ENCODE measurements at places on chromosomes 16 and 17.

DNA sequence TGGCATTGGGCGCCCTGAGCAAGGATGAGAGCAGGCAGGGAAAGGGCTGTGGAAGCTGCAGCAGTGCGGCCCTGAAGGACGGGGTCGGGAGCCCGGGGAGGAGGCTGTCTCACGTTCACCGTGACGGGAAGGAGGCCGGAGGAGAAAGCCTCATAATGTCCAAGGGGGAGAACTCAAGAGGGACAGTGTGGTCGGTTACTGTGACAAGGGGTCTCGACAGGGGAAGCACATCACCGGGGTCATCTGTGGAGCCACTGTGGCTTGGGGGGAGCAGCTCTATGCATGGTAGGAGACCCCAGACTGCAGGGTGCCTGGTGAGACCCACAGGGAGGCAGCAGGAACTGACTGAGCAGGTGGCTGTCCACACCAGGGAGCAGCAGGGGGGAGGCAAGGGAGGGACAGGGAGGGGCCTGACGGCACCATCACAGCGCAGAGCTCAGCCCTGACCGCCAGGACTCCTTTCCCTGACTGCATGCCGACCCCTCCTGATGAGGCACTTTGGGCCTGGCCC, 154.6 kb upstream of the CHMP6 start:
- DNase-seq = no peak

- DNase-seq = no peak
These were observed 127.0 kb upstream of the CIBAR2 start for GRCh38 chr16:85239239-85239638.

- DNase-seq = peak; percentile 78
These were observed 14.1 kb downstream of the CYGB start for GRCh38 chr17:76523084-76524037.

DNA sequence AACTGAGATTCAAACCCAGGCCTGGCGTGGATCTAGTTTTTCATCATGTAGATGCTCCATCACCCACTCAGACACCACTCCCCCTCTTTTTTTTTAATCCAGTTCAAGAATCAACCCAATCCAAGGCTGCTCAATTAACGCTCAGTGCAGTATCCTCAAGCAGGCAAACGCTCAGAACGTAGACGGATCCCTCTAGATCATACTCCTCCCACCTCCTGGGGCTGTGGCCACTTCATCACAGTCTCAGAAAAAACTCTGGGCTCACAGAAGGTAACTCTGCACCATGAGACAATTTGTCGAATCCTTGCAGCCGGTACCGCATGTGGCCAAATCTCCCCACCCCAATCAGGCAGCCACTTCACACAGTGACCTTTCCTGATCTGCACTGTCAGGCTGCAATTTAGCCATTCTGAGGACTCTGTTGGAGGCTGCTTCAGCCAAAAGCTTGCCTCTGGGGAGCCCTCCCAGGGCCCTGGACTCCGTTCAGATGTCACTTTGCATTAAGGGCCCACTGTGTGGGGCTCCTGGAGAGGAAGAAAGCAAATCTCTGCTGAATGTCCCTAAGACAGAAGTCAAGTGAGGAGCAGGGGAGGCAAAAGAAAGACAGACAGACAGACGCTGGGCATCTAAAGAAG, 183.5 kb downstream of the XYLT1 start:
- DNase-seq = no peak

- DNase-seq = no peak
These were observed 3.4 kb downstream of the NOD2 start for GRCh38 chr16:50696575-50697420.

DNA sequence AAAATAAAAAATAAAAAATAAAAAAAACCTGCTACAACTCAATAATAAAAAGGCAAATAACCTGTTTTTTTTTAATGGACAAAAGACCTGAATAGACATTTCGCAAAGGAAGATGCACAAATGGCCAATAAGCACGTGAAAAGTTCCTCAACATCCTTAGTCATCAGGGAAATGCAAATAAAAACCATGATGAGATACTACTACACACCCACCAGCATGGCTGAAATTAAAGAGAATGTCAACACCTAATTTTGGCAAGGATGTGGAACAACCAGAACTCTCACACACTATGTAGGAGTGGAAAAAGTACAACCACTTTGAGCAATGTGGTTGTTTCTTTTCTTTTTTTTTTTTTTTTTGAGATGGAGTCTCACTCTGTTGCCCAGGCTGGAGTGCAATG, 24.6 kb downstream of the COG7 start:
- no peak for DNase-seq

- no peak for DNase-seq
These were observed 51.0 kb upstream of the TOX3 start for GRCh38 chr16:52597772-52598483.

DNA sequence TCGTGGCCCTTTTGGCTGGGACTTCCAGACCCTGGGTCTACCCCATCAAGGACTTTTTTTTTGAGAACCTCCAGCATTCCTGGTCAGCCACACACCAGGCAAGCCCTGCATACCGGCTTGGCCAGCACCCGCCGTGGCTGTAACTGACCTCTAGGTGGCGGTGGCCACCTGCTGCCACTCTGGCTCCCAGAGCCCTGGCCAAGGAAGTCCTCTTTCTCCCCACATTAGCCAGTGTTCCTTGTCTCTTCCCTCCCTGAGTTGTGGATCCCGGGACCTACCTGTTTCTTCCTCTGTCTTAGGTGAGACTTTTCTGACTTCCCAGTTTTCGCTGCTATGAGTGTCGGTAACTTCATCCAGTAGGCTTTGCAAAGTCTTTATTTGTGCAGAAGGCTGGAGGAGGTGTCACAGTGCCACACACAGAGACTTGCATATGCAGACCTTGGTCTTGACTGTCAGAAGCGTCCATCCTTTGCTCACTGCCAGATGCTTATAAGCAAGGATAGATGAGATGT, 348.3 kb downstream of the CPPED1 start:
- DNase-seq = peak; percentile 44

GRCh38 chr17:36861531-36861930, 75.7 kb upstream of the LHX1 start:
- no peak for DNase-seq

GRCh38 chr16:24624102-24624501, 84.7 kb downstream of the RBBP6 start:
- DNase-seq = no peak

DNA sequence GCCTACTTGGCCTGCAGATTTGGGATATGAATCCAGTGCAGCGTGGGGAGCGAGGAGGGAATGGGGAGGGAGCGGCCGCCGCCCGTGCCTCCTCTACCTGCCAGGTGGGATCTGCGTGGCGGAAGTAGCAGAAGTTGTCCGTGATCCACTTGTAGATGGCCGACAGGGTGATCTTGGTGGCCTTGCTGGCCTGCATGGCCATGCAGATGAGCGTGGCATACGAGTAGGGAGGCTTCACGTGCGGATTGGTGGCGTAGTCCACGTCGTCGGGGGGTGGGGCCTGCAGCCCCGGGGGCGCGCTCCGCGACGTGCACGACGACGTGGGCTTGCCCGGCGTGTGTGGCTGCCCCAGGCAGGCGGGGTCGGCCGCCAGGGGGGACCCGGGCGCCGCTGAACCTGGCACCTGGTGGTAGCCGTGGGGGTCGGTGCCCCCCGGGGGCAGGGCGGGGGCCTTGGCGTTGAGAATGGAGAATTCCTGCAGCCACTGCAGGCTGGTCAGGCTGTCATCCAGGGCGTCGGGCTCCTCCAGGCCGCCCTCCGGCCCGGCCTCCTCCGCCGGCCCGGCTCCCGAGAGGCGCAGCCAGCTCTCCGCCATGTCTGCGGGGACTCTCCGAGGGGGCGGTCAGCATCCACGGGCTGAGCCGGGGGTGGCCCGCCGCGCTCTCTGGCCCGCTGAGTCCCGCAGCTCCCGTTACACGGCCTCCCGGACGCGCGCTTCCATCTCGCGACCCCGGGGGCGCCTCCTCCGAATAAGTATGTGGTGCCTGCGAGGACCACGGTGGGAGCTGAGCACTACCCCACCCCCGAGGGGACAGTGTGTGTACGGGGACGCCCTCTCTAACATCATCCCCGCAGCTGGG, 1.0 kb downstream of the FOXJ1 start:
- peak; percentile 32 for DNase-seq

DNA sequence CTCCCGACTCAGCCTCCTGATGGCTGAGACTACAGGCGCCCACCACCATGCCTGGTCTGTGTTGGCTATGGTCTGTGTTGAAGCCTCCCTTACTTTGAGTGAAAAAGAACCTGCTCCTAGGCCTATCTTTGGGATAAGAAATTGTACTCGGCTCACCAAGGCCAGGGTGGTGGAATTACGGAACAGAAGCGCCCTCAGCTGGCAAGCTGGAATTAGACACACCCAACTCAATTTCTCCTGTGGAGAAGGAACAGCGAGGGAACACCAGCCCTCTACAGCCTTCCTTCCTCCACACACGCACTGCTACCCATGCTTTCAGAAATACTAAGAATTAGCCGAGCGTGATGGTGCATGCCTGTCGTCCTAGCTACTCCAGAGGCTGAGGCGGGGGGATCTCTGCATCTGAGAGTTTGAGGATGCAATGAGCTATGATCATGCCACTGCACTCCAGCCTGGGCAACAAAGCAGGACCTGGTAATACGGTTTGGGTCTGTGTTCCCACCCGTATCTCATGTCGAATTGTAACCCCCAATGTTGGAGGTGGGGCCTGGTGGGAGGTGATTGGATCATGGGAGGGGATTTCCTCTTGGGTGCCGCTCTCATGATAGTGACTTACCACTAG, 40.1 kb upstream of the RBBP6 start:
- DNase-seq = no peak

- DNase-seq = no peak
These were observed 28.9 kb downstream of the CACNG5 start for GRCh38 chr17:66863820-66864219.

DNA sequence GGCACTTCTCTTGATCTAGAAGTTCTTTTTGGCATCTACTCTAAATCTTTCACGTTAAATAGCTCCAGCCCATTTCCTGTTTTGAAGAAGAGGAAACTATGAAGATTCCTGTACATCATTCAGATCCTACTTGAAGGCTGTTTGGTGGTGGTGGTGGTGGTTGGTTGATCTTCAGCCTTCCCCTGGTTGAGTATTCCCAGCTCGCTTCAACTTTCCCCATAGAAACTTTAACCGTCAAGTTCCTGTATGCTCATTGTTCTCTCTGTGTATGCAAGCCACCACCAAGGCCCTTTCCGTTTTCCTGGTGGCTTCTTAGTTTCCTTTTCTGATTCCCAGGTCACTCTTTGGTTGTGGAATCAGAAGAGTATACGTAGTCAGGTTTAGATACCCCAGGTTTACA, 3.3 kb downstream of the LRRC46 start:
- DNase-seq = no peak

DNA sequence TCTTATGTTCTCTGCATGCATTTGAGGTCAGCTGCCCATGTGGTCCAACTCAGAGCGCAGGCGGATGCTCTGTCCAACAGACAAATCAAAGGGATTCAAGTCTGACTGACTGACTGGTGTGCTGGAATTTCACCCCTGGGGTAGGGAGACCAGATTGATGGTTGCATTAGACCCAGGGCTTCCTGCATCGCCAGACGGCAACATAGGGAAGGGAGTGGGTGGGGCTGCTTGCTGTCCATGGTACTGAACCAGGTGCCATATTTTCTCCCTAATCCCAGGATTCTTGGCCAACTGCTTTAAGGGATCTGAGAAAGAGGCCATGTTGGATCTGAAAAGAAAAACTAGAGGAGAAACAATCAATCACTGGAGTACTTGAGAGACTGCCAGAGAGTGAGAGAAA, 332.0 kb downstream of the XYLT1 start:
- DNase-seq = no peak

DNA sequence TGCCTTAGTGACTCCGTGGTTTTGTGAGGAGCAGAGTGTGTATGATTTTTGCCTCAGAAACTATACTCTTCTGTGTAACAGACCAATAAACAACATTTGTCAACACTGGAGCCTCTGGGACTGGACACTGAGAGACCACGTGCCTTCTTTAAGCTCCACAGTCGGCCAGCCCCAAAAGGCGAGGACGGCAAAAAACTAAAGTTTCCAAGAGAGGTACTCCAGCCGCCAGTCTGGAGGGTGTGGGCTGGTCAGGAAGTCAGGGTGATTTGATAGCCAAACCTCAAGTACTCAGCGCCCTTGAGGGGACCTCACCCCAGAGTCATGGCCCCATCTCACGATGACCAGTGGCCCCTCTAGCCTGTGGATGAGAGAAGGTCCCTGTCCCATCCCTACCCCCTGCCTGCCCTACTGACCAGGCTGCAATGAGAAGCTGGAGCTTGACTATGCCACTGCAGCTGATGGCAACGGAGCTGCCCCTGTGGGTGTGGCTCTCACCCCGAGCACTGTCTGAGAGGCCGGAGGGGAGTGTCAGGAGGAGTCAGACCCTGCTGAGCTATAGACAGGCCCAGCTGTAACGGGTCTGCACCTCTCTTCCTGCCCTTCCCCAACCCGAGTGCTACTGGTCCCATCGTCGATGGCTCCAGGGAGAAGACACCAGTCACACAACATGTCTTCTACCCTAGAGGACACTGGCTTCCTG, 19.8 kb downstream of the MNT start:
- no peak for DNase-seq

DNA sequence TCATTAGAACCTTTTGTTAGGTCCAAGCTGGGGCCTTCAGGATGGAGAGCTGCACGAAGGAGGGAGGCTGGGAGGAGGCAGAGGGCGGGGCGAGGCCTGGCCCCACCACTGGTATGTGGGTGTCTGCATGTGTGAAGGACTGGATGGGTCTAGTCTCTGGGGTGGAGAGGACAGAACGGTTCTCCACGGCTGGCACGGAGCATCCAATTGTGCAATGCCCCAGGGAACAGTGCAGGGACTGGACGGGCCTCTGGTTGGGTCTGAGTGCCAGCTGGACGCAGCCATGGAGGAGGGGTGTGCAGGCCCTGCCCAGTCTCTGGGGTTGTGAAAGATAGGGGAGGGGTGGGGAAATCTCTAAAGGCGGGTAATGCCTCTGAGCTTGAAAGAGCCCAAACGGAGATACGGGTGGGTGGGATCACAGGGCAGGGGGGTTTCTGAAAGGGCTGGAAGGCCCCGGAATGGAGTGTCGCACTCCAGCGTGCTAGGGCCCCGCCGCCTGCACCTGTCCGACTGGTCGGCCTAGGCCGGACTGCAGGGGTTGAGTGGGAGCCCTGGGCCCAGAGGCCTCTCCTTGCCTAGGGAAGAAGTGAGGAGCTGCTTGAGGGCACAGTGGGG, 1.6 kb downstream of the PPL start:
- no peak for DNase-seq

- no peak for DNase-seq
These were observed 27.8 kb upstream of the TVP23A start for GRCh38 chr16:10846213-10846998.

DNA sequence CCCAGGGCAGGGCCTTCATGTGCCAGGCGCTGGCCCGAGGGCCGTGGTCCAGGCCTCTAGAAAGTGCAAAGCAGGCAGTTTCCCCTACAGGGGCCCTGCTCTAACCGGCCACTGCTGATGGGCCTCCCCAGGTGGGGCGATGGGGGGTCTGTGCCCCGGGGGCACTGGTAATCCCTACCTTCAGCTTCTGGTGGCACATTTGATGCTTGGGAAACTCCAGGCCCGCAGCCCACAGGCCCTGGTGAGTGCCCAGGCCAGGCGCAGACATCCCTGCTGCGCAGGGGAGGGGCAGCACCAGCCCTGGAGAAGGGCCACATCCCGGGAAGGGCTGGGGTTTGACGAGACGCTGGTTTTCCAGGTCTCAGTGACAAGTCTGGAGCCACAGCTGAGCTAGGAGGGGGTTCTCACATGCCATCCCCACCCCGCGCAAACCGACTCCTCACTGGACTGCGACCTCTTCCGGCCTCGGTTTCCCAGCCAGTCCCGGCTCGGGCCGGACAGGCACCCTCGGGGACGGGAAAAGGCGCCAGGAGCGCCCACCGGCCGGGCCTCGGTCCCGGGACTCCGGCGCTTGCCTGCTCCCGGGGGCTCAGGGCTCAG, 1.6 kb downstream of the DOC2B start:
- DNase-seq = no peak

GRCh38 chr16:70269471-70269870, 17.7 kb upstream of the EXOSC6 start:
- no peak for DNase-seq

GRCh38 chr17:37273409-37274051, 102.3 kb upstream of the C17orf78 start:
- DNase-seq = no peak

All from stimulated activated CD4-positive, alpha-beta T cell treated with anti-CD3 and anti-CD28 coated beads, Interleukin-12 subunit alpha, Interleukin-12 subunit beta, amount 100 ng/mL, for 4 hours (primary cell).